ENCODE measurements at places on chromosomes 1 and 21.
A peak's percentile ranks its signal among the peaks of the same experiment; 100 is the strongest.

DNA sequence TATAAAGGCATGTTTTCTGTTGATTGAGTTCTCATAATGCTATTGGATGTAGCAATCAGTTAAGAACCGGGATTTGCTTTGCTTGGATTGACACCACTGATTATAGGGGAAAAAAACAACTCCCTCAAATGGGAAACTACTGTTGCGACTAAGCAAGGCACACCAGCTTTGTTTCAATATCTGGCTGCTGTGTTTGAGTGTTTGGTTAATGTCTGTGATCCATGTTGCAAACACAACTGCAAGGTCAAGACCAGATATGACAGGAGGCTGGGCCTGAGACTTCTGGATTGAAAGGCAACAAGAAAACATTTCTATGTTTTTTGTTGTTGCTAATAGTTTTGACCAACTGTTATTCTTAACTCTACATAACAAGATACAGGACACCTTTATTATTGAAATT is 50.7 kb downstream of the MTR start:
- no peak overlapping the region for H3K27ac ChIP-seq
- no peak for DNase-seq
- H3K4me3 ChIP-seq, result no peak overlapping the region
- H3K27me3 ChIP-seq, result no peaks in the 10 kb centered on the region
- peaks cover 28% of the 10 kb centered on the region for H3K36me3 ChIP-seq

GRCh38 chr1:91166106-91166712 is 144.4 kb upstream of the ZNF644 start:
- H3K4me1 ChIP-seq, result peaks cover 7% of the 10 kb centered on the region
- DNase-seq, result peak; percentile 61
- no peak overlapping the region for H3K4me3 ChIP-seq
- no peaks in the 10 kb centered on the region for H3K27me3 ChIP-seq
- no peak overlapping the region for H3K27ac ChIP-seq

DNA sequence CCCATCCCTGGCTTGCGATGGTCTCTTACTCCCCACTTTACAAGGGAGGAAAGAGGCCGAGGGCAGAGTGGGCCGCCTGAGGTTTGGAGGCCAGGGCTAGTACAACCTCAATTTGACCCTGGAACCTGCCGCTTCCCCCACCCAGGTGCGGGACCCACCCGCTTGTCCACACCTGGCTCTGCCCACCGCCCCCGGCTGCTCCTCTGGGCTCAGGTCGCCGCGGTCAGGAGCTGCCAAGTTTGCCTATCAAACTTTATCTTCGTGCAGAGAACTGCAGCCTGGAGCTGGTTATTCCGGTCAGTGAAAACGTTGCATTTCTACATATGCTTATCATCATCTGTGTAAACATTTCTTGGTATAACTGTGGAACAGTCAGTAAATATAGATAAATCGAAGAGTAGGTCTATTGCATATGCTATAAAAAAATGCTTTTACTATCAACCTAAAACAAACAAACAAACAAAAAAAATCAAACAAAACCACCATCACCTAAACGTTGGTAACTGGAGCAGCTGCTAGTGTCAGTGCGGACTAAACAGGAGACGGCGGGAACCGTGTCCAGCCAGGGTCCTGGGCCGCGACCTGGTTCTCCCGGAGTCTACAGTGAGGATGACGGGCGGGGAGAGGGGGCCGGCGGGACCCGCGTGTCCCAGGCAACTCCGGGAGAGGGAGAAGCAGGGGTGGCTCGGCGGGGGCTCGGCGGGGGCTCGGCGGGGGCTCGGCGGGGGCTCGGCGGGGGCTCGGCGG is 906 bp upstream of the ADARB1 start:
- H3K4me3 ChIP-seq, result peak overlapping the region; percentile 94
- DNase-seq, result no peak
- no peaks in the 10 kb centered on the region for H3K36me3 ChIP-seq

- peak; percentile 70 for DNase-seq
- peak overlapping the region; percentile 94 for H3K27ac ChIP-seq
- no peaks in the 10 kb centered on the region for H3K27me3 ChIP-seq
Measured at GRCh38 chr1:107057197-107058133, 991 bp downstream of the PRMT6 start.

DNA sequence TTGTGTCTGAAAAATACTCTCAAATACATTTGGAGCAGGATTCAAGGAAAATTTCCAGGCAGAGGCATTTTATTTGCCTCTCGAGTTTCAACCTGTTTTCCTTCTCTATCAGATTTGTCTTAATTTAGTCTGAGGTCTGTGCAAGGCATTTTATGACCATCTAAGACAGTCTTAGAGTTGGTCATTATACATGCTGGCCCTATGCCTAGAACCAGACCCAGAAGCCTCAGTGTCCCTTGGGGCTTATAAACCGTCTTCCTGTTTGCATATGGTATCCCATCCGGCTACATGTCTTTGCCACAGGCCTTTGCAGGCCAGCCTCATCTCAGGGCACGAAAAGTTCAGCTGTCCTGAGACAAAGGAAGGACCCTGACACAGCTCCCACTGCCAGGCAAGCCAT is 346.1 kb downstream of the SIPA1L2 start:
- DNase-seq, result no peak
- peaks cover 27% of the 10 kb centered on the region for H3K4me1 ChIP-seq
- no peak overlapping the region for H3K27ac ChIP-seq
- H3K4me3 ChIP-seq, result no peak overlapping the region

DNA sequence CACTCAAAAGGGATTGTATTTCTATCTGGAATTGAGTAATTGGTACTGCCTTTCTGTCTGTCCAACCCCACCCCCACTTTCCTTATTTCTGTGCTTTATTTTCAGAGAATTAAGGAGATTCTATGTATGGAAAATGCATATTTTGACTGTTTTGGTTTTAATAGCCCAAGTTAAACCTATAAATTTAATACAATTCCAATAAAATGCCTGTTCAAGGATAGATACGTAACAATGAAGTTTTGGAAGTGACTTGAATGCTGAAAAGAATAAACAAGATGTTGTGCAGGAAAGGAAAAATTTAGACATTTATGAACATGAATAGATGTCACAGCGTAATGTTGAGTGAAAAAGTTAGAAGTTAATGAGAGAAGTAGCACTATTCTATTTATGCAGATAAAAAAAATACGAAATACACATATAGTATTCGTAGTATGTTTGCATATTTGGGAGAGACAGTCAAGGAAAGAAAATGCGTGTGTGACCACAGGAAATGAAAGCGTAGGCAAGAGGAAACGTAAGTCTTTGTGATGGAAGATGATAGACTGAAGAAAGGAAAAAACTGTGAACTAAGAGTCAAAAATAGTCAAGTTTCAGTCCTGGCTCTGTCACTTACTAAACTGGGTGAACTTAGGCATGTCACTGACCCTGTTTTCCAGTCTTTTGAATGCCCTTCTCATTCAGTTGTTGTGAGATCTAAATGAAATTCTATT is 62.1 kb downstream of the MEF2D start:
- no peak for DNase-seq
- peaks cover 98% of the 10 kb centered on the region for H3K27me3 ChIP-seq
- H3K4me3 ChIP-seq, result no peak overlapping the region
- peaks cover 9% of the 10 kb centered on the region for H3K4me1 ChIP-seq

DNA sequence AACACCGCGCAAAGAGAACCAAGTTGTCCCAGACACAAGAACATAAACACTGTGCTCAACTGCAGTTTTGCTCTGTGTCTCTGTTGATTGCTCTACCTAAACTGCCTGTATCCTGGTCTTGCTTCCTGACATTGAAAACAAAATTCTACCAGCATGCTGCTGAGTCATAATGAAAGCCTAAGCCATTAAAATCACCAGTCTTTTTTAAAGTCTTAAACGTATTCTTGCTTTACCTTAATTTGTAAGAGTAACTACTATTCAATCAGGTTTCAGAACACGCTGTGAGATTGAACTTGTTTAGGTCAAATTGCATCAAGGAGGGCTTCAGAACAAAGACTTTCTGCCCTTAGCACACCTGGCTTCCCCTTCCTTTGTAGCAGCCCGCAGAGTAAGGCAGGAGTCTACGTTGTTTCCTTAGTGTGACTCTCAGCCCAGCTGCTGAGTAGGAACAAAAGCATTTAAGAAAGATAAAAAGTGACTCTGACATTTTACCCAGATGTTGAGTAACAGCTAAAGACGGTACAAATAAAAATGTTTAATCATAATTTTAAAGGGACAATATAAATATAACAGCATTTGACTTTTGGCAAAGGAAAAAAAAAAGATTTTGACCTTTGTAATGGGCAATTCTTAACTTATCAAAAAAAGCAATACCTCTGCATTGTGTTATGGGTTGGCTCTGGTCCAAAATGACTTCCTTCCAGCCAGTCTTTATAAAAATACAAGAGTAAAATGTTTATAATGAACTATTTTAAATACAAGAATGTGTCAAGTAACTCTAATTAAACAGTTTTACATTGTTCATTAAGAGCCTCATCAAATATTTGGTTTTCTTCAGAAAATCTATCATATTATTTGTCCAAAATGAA is 186.9 kb upstream of the ADGRL4 start:
- H3K4me3 ChIP-seq, result no peak overlapping the region
- no peaks in the 10 kb centered on the region for H3K27me3 ChIP-seq
- no peak for DNase-seq
- H3K36me3 ChIP-seq, result no peaks in the 10 kb centered on the region

- DNase-seq, result no peak
- H3K4me3 ChIP-seq, result no peak overlapping the region
- no peaks in the 10 kb centered on the region for H3K27me3 ChIP-seq
- no peak overlapping the region for H3K27ac ChIP-seq
- no peaks in the 10 kb centered on the region for H3K4me1 ChIP-seq
Measured at GRCh38 chr1:184118046-184118445, 66.5 kb downstream of the TSEN15 start.

GRCh38 chr1:229222081-229222480 is 48.8 kb upstream of the RAB4A start:
- no peaks in the 10 kb centered on the region for H3K27me3 ChIP-seq
- DNase-seq, result no peak
- no peaks in the 10 kb centered on the region for H3K36me3 ChIP-seq
- H3K4me1 ChIP-seq, result peaks cover 31% of the 10 kb centered on the region
- no peak overlapping the region for H3K4me3 ChIP-seq

GRCh38 chr1:67793562-67793961 is 39.7 kb downstream of the GNG12 start:
- H3K4me3 ChIP-seq, result no peak overlapping the region
- DNase-seq, result no peak
- H3K27ac ChIP-seq, result peak overlapping the region; percentile 22
- no peaks in the 10 kb centered on the region for H3K27me3 ChIP-seq
- H3K4me1 ChIP-seq, result peaks cover 34% of the 10 kb centered on the region

DNA sequence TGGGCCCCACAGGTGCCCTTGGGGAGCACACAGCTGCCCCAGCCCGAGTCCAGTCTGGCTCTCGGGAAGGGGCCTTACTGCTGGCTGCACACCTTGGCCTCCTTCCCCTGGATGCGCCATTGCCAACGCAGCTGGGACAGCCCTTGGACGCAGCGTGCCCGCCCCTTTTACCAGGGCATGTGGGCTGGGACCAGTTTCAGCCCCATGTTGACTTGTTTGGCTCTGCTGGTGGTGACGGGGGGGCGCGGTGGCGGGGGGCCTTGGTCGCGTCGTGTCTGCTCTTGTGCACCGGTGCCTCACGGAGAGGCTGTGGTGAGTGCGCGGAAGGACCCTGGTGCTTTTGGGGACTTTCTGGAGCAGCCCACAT is 19.6 kb downstream of the SKI start:
- H3K27ac ChIP-seq, result peak overlapping the region; percentile 61
- no peaks in the 10 kb centered on the region for H3K27me3 ChIP-seq
- H3K4me3 ChIP-seq, result no peak overlapping the region
- no peak for DNase-seq
- H3K4me1 ChIP-seq, result peaks cover 47% of the 10 kb centered on the region

Measured in mesothelial cell of epicardium (in vitro differentiated cells).